ENCODE measurements at places on chromosomes 2 and 18. TPM values are rescaled to one million over a fixed set of nuclear protein-coding genes. Genes with fewer than 3 reads are reported as not detected.

Gene ING5
- 29.9 TPM for total RNA-seq

Gene DYNC2LI1
- 51.5 TPM for total RNA-seq

Gene DIPK1C
- 19.0 TPM for total RNA-seq

Gene SERPINB5
- total RNA-seq: not detected

Gene TNFAIP6
- total RNA-seq: 15.9 TPM

Gene ACMSD
- total RNA-seq: not detected

Gene BOLL
- total RNA-seq: not detected

Gene RGPD3
- total RNA-seq: 0.88 TPM

Gene STON1
- 16.5 TPM for total RNA-seq

Gene TMEM169
- total RNA-seq: 18.5 TPM

Gene GNLY
- 0.40 TPM for total RNA-seq

Gene FAM237A
- not detected for total RNA-seq

Gene CDK5R2
- 7.2 TPM for total RNA-seq

Gene TTL
- total RNA-seq: 84.9 TPM

Gene VIL1
- not detected for total RNA-seq

Gene IL1RL1
- total RNA-seq: 0.17 TPM

Gene ARHGAP15
- total RNA-seq: 53.1 TPM

Gene KLHL30
- 0.10 TPM for total RNA-seq

Gene IL36RN
- total RNA-seq: not detected

Gene CRACDL
- 1.9 TPM for total RNA-seq

Gene RIT2
- total RNA-seq: 18.4 TPM
